ENCODE measurements at places on chromosomes 3 and 15.

DNA sequence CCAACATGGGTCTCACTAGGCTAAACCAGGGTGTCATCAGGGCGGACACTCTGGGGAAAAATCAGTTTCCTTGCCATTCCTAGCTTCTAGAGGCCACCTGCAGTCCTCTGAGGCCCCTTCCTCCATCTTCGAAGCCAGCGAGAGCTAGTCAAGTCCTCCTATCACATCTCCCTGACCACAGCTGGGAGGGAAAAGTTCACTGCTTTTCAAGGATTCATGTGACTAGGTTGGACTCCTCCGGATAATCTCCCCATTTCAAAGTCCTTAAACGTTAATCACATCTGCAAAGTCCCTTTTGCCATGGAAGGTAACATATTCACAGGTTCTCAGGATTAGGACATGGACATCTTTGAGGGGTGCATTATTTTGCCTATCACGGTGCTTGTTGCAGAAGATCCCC, 35.9 kb upstream of the MAP3K13 start:
- DNase-seq, result no peak

- no peak for DNase-seq
Measured at GRCh38 chr3:177478170-177478867, 281.0 kb upstream of the TBL1XR1 start.

DNA sequence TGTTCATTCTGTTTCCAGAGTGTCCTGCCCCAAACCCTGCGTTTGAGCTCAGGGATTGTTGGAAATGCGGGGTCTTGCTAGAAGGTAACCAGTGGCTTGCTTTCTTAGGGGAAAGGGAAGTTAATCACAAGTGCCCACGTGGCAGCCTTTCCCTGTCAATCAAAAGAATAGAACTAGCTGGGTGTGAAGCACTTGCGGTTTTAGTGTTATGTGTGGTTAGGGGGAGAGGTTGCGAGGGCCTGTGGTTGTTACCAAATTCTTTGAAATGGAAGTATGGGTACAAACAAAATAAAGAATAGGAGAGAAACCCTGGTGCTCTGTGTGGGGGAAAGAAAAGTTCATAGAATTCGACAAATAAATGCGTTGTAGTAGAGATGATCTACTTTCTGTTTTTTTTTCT, 67.6 kb downstream of the FNDC3B start:
- DNase-seq, result peak; percentile 28

GRCh38 chr3:38473229-38473628, 19.5 kb downstream of the ACVR2B start:
- no peak for DNase-seq

- DNase-seq, result no peak
Measured at GRCh38 chr3:196142202-196142956, 60.5 kb upstream of the TFRC start.

DNA sequence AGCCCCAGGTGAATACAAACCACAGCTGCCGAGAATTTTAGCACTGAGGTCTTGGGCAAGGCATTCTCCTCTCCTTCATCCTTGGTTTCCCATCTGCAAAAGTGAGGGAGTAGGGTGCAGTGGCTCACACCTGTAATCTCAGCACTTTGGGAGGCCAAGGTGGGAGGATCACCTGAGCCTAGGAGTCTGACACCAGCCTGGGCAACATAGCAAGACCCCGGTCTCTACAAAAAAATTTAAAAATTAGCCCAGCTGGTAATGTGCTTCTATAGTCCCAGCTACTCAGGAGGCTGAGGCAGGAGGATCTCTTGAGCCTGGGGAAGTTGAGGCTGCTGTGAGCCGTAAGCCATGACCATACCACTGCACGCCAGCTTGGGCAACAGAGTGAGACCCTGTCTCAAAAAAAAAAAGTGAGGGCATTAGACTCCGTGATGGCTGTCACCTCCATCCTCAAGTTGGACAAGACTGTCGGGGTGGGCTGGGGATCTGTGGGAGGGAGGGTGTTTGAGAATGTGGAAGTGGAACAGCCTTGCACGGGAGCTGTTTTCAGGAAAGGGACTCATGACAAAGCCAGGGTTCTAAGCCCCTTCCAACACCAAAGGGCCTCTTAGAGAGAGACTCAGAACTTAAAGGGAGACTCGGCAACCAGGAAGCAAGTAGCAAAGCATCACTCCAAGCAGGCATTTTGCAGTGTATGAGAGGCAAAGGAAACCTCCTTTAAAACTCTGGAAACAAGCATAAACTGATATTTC, 46.0 kb upstream of the FURIN start:
- DNase-seq, result no peak

GRCh38 chr3:151589311-151589710, 128.4 kb upstream of the IGSF10 start:
- DNase-seq, result no peak
